ENCODE measurements at places on chromosomes 1 and 21.
A peak's percentile ranks its signal among the peaks of the same experiment; 100 is the strongest.

DNA sequence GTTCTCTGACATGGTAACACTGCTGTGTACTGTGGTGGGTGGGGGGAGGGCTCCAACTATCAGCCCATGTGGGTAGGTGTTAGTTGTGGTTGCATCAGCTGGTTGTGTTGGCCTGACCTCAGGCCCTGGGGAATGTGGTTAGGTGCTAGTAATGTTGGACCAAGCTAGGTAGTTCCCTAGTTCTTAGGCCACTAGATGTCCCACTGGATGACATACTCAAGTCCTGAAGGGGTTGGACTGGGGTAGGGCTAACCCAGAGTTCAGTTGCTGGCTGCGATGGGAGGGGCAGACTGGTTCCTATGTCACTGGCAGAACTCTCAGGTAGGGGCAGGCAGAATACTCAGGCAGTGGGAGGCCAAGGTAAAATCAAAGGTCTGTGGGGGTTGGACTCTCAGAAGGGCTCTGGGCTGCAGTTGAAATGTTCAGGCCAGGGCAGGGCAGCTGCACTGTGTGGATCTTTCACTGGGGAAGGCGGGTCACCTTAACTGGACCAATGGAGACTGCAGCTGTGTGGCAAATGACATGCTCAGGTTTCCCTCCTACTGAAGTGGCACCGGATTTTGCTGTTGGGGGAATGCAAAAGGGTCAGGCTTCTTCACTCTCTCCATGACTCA, 870.7 kb downstream of the LRRIQ3 start:
- no peak for DNase-seq

DNA sequence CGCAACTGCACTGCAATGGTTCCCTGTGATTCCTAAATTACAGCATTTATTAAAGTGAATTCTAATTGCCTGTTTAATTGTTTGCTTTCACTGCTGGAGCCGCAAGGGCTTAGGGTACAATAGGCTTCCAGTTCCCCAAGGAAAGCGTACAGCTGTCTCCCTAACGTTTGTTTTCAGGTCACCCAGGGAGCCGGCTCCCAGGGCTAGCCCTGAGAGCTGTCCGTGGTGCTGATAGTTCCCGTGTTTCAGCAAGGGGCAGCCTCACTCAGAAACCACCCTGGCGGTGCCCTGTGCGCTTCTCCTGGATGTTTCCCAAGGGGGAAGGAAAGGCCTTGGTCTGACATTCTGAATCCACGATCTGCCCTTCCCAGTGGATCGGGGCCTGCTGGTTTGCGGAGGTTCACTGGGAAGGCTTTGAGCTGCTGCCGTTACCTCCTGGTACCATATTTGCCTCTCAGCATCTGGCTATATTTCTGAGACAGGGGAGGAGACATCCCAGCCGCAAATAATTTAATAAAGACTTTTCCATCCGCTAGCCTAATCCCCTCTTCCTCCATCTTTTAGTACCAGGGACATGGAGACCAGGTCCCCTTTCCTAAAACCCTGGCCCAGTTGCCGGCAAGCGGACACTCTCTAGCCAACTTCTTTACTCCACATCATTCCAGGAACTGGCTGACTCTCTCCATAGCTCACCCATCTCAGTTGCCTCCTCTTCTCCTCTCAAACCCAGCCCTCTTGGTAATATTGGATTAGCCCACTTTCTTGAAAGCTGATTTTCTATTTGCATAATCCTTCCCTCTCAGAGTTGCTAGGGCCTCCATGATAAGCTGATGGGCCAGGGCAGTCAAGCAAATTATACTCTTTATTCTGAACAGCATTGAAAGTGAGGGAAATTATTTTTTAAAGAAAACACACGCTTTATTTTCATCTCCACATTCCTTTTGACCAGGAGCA, 149.0 kb downstream of the IGSF21 start:
- no peak for DNase-seq

DNA sequence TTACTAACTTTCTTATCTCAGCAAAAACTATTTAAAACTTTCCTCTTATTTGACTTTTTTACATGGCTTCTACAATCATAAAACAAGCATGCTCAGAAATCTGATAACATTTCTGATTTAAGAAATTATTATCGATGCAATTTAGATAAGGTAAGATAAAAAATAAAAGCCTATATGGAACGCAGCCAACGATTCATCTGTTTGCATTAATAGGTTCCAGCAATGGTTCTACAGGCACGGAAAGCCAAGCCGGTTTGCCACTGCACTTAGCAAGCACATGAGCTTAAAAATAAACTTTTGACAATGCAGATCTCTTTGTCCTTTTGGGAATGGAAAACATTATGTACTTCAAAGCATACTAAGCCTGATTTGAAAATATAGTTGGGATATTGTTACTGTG, 77.5 kb upstream of the KCNK2 start:
- DNase-seq: no peak

- no peak for DNase-seq
Measured at GRCh38 chr1:109771712-109772657, 8.3 kb upstream of the EPS8L3 start.

- DNase-seq: peak; percentile 71
Measured at GRCh38 chr1:11735854-11736745, at the start of gene AGTRAP. Gene AGTRAP, plus strand, starts transcription at chr1:11736136. Its CDS starts 73 bp downstream, at chr1:11736209.

DNA sequence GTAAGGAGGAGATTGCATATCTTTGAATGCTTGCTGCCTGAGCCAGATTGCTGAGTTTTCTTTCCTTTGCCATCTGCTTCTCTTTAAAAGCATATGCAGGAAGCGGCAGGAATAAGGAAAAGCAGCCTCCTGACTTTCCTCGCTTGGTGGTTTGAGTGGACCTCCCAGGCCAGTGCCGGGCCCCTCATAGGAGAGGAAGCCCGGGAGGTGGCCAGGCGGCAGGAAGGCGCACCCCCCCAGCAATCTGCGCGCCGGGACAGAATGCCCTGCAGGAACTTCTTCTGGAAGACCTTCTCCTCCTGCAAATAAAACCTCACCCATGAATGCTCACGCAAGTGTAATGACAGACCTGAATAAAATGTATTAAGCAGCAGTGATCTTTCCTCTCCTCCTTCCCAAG, 1.5 kb downstream of the CORT start:
- no peak for DNase-seq

DNA sequence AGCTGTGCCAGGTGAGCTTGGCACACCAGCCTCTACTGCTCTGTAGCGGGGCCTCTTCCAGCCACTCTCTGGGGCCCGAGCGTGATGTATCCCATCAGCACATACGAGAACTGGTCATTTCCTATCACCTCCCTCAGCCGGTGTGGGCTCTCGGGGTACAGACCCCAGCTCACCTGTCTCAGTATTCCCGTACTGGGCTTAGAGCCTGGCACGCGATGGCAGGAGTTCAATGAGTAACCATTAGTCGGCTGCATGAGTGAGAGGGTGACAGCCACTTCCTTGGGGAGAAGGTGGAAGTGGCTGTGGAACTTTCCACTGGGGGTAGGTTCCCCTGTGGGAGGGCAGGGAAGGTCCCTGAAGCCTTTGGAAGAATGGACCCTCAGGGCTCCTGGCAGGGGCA, 46.1 kb downstream of the ECE1 start:
- no peak for DNase-seq

DNA sequence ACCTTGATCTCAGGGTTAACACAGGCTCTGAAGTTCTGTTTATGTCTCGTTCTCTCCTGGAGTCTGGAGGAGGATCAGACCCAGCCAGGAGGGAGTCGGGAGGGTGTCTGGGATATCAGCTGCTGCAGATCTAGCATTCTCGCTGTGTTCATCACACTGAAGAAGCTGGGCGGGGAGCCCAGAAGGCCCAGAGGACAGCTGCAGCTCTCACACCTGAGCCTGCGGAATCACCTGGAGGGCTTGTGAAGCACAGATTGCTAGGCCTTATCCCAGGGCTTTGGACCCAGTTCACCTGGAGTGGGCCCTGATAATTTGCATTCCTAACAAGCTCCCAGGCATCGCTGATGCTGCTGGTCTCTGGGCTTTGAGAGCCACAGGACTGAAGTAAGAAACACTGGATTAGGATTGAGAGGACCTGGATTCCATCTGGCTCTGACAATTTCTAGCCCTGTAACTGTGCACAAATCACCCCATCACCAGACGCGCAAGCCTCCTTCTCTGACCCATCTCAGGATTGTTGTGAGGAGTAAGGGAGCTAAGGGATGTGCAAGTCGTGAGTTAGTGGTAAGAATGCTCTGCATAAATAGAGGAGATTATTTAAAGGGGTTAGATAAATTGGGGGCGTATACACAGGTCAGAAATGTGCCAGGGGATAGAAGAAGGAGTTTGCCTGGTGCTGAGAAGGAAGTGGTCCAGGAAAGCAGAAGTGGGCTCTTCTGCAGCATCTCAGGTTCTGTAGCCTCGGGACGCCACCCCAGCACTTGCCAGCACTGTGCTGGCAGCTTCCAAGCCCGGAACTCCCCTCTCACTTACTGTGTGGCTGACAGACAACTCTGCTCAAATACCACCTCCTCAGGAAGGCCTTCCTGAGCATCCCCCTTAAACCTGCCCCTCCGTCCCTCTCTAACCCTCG, 19.1 kb downstream of the ABCA4 start:
- DNase-seq: no peak

GRCh38 chr1:111269825-111270406, 20.7 kb upstream of the CHIA start:
- DNase-seq: no peak

GRCh38 chr21:41764558-41765419, 2.1 kb downstream of the RIPK4 start:
- no peak for DNase-seq

GRCh38 chr1:25642574-25643108, 26.1 kb downstream of the MAN1C1 start:
- DNase-seq: peak; percentile 52

DNA sequence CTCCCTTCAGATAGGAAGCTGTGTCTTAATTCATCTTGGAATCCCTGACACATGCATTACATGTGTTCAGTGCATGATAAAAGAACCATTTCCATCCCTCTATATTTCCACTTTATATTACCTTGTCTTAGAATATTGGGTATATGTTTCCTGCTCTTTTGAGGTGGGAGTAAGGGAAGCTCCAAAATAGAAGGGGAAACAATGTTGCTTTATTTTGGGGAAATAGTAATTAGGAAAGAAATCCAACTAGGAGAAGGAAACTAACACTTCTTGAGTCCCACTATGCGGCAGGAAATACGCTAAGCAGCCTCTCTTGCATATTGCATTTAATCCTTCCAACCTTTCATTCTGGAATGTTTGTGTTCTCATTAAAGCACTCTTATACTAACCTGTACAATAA, 89.4 kb upstream of the VAV3 start:
- DNase-seq: no peak

GRCh38 chr1:54109129-54110090, 43.4 kb downstream of the CDCP2 start:
- DNase-seq: no peak

GRCh38 chr1:107443027-107443426, 302.2 kb downstream of the NTNG1 start:
- no peak for DNase-seq

GRCh38 chr1:223052931-223053330, 90.1 kb downstream of the TLR5 start:
- no peak for DNase-seq

DNA sequence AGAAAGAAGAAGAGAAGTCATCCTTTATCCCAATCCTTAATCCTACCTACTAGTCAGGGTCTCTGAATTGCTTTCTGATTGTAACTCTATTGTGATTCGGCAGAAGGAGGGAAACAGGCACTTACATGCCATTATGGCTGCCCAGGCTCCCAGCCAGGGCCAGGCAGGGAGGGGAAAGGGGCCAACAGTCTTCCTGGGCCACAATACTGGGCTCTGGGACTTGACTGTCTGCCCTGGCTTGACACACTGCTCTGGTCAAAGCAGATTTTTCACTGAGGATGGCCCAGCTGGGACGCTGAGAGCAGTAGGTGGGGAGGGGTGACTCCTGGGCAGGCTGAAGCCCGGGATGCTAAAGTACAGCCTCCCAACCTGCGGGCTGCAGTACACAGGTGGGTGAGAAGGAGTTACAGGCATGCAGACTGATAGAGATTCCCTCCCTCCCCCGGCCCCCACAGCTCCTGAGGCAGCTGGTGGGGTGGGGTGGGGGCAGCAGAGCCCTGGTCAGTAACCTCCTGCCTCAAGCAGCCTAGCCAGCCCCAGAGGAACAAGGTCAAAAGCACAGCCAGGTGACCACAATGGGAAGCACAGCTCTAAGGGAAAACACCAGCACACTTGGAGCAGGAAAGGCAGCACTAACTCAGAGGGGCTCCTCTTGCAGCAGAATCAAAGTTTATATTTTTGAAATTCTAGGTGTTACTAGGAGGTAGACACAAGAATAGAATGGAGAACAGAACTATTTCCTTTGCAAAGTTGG, 25.3 kb downstream of the KCND3 start:
- no peak for DNase-seq

GRCh38 chr1:54836594-54836993, 35.5 kb upstream of the TTC22 start:
- no peak for DNase-seq

DNA sequence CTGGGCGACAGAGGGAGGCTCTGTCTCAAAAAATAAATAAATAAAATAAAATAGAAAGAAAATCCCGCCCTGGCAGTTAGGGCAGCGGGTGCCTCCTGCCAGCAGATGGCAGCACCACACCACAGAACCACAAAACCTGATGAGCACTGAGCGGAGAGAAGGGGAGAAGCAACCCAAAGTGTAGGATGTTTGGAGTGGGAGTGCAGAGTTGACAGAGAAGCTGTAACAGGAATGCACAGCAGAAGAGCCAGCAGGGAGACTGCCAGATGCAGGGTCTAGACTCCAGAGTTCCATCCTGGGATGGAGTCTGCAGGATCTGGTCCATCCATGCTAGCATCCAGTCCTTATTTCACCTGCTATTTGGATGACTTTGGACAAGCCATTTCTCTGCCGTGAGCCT, 29.7 kb upstream of the KIRREL1 start:
- DNase-seq: peak; percentile 2

- DNase-seq: no peak
Measured at GRCh38 chr1:28601696-28602095, 9.6 kb downstream of the RAB42 start.

DNA sequence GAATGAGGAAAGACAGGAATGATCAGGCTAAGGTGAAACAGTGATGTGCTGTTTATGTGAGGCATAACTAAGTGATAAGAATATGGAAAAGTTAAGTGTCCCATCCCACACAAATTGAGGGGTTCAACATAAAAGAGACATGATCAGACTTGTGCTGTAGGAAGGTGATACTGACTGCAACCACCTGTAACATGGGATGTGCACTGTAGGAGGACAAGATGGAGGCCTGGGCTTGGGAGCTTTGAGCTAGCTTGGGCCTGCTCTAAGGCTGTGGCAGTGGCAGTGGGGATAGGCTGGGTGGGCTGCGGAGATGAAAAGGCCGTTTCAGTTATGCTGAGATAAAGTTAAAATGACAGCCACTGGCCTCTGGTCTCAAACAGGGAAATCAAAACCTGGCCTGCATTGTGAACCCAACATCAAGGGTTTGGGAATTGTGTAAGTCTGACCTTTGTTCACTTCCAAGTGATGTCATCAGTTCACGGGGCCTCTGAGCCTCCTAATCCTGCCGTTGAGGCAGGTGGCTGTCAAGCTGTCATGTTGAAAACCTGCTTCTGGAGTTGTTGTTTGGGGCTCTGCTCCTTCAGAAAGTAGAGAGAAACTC, 61.2 kb upstream of the TENT5C start:
- DNase-seq: no peak

DNA sequence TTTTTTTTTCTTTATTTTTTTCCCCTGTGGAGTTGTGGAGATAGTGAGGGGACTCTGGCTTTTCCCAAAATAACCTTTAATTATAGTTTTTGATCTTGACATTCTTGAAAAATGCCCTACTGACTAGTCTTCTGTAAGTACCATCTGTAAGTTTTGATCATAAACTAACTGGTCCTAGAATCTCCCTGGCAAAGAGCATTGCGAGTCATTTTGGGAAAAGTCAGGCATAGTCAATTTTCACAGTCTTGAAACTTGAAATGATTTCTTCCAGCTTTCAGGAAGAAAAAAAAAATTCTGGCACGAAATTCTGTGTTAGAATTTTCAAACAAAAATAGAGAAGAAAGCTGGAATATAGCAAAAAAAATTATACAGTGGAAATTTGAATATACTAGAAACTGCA, 181.2 kb upstream of the SNX7 start:
- no peak for DNase-seq

All from activated effector memory CD4-positive, alpha-beta T cell treated with Interleukin-2 at 50 U/mL for 16 hours (primary cell).